ENCODE measurements at places on chromosomes 4 and X.

- no peak for DNase-seq
Observed at GRCh38 chr4:54400188-54400587, 171.1 kb downstream of the PDGFRA start.

GRCh38 chr4:156193106-156193505, 239.4 kb upstream of the CTSO start:
- no peak for DNase-seq

GRCh38 chr4:145735347-145735675, 55.4 kb downstream of the C4orf51 start:
- no peak for DNase-seq

DNA sequence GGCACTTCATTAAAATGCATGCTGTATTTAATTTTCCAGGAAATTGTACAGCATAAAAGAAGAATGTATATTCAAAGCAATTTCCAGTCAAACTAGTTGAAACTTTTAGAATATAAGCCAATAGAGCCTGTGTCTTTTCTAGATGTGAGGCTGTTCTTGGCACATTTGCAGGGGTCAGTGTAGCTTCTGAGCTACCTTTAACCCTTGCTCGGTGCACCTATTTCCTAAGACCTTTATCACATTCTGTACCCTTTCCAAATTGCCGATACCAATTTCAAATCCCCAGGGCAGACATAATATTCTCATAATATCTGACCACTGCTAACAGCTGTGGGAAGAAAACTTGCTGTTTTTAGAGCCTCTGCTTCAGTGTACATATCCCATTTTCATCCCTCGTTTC, 43.2 kb downstream of the DCAF8L2 start:
- no peak for DNase-seq

GRCh38 chr4:28225689-28226353, 1365.2 kb downstream of the STIM2 start:
- no peak for DNase-seq

GRCh38 chrX:53246231-53246630, 21.2 kb upstream of the KDM5C start:
- DNase-seq, result no peak

GRCh38 chr4:10050261-10050661, 29.0 kb upstream of the SLC2A9 start:
- DNase-seq, result no peak
